ENCODE measurements at places on chromosomes 2 and 18. TPM values are rescaled to one million over a fixed set of nuclear protein-coding genes. Genes with fewer than 3 reads are reported as not detected.

DNA sequence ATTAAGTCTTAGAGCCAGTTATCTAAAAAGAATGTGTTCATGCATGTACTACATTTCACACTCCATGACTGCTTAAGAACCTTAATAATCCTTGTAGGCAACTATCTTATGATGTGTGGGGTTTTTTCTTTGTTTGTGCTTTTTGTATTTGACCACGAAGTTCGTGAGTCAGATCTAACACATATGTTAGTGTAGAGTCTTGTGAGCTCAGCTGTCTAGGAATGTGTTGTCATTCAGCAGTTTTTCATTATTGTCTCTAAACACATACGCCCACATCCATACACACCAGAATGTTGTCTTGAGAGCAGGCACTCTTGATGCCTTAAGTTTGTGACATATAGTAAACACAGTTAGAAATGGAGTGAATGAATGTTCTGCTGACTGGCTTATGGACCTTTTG is 38.4 kb downstream of the CAB39 start:
- no peaks in the 10 kb centered on the region for H3K36me3 ChIP-seq
- no peak for DNase-seq
- H3K27ac ChIP-seq: no peak overlapping the region
- no peaks in the 10 kb centered on the region for H3K27me3 ChIP-seq
- peaks cover 40% of the 10 kb centered on the region for H3K4me1 ChIP-seq
- H3K4me3 ChIP-seq: no peak overlapping the region

The COLEC11 gene
- 2.3 TPM for total RNA-seq

- H3K27ac ChIP-seq: peak overlapping the region; percentile 88
- no peaks in the 10 kb centered on the region for H3K27me3 ChIP-seq
- H3K36me3 ChIP-seq: peaks cover 74% of the 10 kb centered on the region
- peaks cover 22% of the 10 kb centered on the region for H3K4me1 ChIP-seq
- H3K4me3 ChIP-seq: no peak overlapping the region
These were observed 165.8 kb downstream of the TNS1 start for GRCh38 chr2:217836901-217837491.

The SCN7A gene
- total RNA-seq: 12.7 TPM

DNA sequence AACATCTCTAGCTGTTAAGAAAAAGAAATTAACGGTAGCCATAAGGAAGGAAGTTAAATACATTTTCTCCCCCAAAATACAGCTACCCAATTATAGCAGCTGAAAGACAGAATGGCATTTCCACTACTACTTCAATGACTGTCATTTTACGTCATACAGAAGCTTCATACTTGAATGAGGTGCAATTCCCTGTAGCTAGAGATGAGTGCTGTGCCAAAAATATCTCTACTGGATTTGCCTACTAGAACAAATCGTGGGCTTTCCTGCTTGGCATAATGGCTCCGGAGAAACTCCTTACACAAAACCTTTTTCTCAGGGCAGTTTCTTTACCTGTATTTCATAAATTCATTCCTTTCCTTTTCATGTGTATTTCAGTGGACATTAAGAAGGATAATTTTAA is 36.3 kb upstream of the NRXN1 start:
- no peaks in the 10 kb centered on the region for H3K4me1 ChIP-seq
- no peak overlapping the region for H3K27ac ChIP-seq
- no peaks in the 10 kb centered on the region for H3K36me3 ChIP-seq

GRCh38 chr18:2424420-2424819 is 146.9 kb downstream of the METTL4 start:
- no peak for DNase-seq
- no peak overlapping the region for H3K4me3 ChIP-seq

DNA sequence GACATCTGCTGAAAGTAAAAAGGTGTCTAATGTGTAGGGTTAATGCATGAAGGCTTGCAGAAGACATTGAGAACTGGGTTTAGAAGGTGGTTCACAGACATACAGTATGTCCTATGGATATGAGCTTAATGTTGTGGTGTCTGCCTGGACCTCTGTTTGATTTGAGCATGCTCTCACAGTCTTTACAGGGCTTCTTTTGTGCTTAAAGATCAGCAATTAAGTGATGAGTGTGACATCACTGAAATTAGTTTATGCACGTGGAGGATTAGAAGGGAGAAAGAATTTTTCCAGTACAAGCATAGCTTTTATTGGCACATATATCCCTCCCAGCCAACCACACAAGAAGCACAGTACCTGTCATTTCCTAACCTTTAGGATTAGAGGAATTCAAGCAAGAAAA is 367.5 kb upstream of the RAB12 start:
- no peaks in the 10 kb centered on the region for H3K4me1 ChIP-seq
- no peak for DNase-seq
- no peaks in the 10 kb centered on the region for H3K27me3 ChIP-seq
- H3K36me3 ChIP-seq: no peaks in the 10 kb centered on the region
- H3K27ac ChIP-seq: no peak overlapping the region

DNA sequence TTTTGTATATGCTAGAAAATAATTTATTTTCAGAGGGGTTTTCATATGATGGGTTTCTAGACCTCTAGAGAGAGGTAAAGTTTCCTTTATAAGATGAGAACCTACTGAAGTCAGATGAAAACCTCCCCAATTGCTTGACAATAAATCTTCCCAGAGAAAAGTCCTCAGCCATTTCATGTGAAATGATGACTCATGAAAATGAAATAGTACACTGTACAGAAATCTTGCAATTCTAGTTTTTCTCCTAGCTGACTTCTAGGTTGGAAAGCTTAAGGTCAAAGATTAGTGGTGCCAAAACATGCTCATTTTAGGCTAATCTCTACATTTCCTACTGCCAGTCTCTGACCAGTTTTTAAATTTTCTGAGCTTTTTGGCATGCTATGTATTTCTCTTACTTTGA is 826.5 kb upstream of the FSHR start:
- no peak for DNase-seq
- no peaks in the 10 kb centered on the region for H3K4me1 ChIP-seq
- H3K27me3 ChIP-seq: no peaks in the 10 kb centered on the region
- no peak overlapping the region for H3K4me3 ChIP-seq
- no peaks in the 10 kb centered on the region for H3K36me3 ChIP-seq

DNA sequence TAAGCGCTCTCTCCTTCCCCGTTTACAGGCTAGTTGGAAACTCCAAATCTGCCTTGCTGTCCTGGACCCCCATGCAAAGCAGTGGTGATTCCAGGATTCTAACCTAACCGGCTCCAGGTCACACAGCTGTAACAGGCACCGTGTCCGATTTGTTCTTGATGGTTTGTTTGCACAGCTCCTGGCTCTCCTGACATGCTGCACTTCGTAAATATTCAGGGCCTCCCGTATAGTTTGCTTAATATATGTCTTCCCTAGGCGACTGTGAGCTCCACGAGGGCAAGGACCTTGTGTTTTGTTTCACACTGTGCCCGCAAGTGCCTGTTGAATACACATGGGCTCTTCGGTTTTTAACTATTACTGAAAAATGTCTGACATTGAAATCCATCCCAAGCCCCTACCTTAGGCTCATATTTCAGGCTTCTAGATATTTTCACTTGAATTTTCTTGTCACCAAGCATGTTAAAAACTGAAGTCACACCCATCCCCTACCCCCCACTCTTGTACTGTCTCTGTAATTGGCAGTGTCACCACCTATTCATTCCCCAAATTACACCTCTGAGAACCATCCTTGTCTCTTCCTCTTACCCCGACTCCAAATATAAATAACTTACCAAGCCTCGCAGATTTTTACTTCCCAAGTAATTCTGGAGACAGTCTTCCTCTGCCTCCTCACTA is 1.0 kb upstream of the PUM2 start:
- H3K4me1 ChIP-seq: peaks cover 15% of the 10 kb centered on the region
- H3K36me3 ChIP-seq: no peaks in the 10 kb centered on the region
- H3K4me3 ChIP-seq: peak overlapping the region; percentile 82
- no peaks in the 10 kb centered on the region for H3K27me3 ChIP-seq

DNA sequence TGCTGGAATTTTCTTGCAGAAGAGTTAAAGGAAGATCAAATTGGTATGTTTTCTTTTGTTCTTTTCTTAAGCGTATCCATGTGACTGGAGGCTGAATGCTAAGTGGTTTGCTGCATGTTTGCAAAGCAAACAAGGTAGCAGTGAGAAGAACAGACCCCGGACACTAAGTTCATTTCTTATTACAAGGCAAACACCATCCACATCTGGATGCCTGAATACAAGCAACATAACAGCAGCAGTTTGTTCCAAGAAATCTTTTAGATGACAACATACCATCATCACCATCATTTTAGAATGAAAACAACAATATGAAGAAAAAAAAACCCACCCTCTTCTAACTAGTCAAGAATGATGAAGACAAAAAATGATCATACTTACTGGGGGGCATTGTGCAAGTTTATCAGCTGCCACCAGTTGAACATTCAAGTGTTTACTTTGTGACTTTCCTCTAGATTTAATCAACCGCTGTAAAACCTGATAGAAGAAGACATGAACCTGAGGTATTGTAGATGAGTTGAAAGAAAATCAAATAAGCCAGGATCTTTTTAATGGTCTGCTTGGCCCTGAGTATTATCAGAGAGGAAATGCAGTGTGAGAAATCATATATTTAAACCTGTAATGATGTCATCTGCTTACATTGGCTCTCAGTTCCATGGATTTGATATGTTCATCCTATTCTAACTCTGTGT is 25.0 kb upstream of the ARL5A start:
- no peaks in the 10 kb centered on the region for H3K4me1 ChIP-seq
- H3K4me3 ChIP-seq: no peak overlapping the region
- H3K27ac ChIP-seq: no peak overlapping the region
- no peaks in the 10 kb centered on the region for H3K36me3 ChIP-seq

- no peak overlapping the region for H3K27ac ChIP-seq
- H3K36me3 ChIP-seq: no peaks in the 10 kb centered on the region
- no peaks in the 10 kb centered on the region for H3K27me3 ChIP-seq
- H3K4me3 ChIP-seq: peak overlapping the region; percentile 45
These were observed 38.1 kb upstream of the TGIF1 start for GRCh38 chr18:3411854-3412268.

DNA sequence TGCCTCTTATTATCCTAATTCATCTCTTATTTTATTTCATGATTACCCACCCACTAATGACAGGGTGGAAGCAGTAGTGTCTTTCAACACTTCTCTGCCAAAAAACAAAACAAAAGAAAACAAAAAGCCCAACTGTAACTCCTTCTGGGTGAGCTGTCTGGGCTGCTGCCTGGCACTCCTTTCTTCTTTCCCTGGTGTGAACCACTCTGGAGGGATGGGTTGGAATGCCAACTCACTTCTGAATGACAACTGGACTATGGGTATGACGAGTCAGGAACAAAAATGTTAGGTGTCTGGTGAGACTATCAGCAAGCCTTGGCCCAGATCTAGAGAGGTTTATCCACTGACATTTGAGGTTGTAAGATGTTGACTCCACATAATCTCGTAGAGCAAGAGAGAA is 88.3 kb upstream of the ITGB6 start:
- H3K4me3 ChIP-seq: no peak overlapping the region
- no peaks in the 10 kb centered on the region for H3K27me3 ChIP-seq
- H3K27ac ChIP-seq: peak overlapping the region; percentile 40

DNA sequence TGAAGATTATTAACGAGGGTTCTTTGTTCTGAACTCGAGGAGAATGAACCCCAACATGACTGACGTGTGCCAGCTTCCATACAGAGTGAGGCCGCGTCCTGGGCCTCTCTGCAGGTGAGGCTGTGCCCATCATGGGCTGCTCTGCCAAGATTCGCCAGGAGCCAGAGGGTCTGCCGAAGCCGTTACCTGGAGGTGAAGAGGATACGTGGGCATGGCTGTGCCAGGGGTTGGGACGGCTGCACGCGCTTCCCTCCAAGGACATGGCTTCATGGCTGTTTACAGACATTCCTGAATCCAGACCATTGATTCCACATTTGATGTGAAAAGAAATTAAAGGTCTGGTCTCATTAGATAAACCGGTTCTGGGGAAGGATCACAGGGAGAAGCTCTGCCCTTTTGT is 211.4 kb upstream of the SALL3 start:
- no peaks in the 10 kb centered on the region for H3K4me1 ChIP-seq
- H3K27me3 ChIP-seq: peaks cover 5% of the 10 kb centered on the region
- no peak overlapping the region for H3K4me3 ChIP-seq
- no peak overlapping the region for H3K27ac ChIP-seq
- DNase-seq: no peak
- no peaks in the 10 kb centered on the region for H3K36me3 ChIP-seq

DNA sequence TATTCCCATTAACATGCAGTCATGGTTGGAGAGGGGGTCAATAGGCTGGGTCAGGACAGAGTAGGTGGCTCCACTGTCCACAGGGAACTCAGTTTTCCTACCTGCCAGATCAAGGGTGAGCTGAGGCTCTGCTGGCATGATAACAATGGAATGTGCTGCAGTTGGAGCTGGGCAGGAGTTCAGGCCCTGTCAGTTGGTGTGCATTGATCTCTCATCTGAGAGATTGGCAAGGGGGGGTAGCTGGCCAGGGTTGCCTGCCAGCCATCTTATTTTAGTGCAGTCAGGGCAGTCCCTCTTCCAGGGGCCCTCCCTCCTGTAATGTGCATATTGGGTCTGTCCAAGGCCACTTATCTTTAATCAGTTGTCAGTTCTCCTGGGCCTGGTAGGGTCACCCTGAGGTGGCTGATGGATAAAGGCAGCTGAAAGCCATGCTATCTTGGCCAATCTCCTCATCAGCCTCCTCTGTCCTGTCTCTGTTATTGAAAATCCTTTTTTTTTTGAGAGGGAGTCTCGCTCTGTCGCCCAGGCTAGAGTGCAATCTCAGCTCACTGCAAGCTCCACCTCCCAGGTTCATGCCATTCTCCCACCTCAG is 38.1 kb upstream of the CCBE1 start:
- H3K36me3 ChIP-seq: no peaks in the 10 kb centered on the region
- no peaks in the 10 kb centered on the region for H3K27me3 ChIP-seq
- H3K27ac ChIP-seq: no peak overlapping the region
- H3K4me3 ChIP-seq: no peak overlapping the region

- no peaks in the 10 kb centered on the region for H3K36me3 ChIP-seq
- H3K4me1 ChIP-seq: peaks cover 47% of the 10 kb centered on the region
- H3K27me3 ChIP-seq: no peaks in the 10 kb centered on the region
- peak overlapping the region; percentile 91 for H3K27ac ChIP-seq
- DNase-seq: peak; percentile 88
These were observed 600 bp downstream of the RALB start for GRCh38 chr2:120253021-120253882.

DNA sequence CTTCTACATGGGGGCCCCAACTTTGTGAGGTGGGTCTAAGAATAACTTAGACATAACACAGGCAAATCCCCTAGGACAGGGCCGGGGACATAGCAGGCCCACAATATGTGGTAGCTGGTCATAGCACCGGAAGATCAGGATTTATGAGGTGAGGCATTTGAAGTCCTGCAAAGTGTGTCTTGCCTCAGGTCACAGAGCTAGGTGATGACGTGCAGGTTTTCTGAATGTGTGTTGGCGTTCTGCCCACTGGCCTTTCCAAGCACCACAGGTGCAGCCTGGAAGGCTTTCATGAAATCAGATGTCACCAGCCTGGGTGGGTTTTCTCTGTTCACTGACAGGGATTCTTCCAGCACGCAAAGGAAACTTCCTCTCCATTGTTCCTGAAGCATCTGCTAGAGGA is 119.1 kb downstream of the LRATD1 start:
- no peaks in the 10 kb centered on the region for H3K27me3 ChIP-seq
- no peak for DNase-seq
- H3K36me3 ChIP-seq: no peaks in the 10 kb centered on the region
- H3K27ac ChIP-seq: no peak overlapping the region
- no peak overlapping the region for H3K4me3 ChIP-seq

Data from heart left ventricle (tissue), 16 donors.